ENCODE measurements at places on chromosomes 5 and 9.

- no peak for DNase-seq
Measured at GRCh38 chr5:127925916-127926315, 157.7 kb upstream of the SLC12A2 start.

DNA sequence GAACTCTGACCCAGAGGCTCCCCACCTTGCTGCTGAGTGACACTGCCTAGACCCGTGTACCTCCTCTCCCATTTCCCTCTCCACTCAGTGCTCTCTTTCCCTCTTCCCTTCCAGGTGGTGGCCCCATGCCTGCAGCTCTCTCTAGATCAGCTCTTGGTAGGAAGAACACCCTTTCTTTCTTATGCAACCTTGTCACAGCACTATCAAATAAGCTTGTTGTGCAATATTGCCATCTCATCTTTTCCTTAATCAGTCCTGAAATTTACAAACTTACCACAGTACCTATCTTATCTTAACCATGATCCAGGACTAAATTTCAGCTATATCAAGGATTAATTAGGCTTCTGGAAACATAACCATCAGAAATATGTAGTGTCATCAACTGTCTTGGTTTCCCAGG is 88.6 kb downstream of the ZFAND5 start:
- DNase-seq, result no peak

DNA sequence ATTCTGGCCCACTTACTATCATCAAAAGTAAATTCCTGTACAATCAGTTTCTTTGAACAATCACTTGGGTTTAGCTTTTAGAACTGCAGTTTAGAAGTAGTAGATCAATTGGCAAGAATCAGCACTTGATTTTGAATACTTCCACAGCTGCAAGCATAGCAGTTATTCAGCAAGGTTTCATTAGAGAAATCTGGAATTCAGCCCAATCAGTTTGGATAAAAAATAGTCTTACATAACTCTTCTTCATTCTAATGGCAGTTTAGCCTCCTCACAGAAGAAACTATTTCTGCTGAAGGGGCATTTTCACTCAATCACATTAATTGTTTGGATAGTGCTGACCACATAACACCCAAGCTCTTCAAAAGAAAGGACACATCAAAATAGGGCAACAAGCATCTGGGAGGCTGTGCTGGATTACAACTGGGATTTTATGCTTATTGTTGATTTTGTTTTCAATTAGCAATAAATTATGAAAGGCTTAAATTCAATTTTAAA is 336.2 kb upstream of the PDE4D start:
- no peak for DNase-seq

DNA sequence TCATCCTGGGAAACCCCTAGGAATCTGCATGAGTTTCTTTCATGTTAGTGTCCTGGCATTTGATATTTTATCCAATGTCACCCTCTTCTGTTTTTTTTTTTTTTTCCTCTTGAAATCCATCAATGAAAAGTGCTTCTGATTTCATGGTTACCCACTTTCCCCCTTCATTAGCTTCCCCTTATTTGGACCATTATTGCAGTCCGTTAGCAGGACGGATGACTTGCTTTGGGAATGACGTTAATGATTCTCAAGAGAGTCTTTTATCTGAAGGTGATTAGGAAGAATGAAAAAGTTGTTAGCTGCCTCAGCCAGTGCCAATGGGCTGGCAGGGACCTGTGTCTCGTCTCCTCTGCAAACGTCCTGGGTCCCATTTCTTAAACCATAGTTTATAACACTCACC is 134.7 kb downstream of the SEMA6A start:
- no peak for DNase-seq
